ENCODE measurements at places on chromosomes 16 and 17.

GRCh38 chr16:70753228-70753627 lies 47.7 kb downstream of the VAC14 start:
- DNase-seq = no peak

GRCh38 chr17:78600181-78600721 lies 23.1 kb upstream of the DNAH17 start:
- no peak for DNase-seq

DNA sequence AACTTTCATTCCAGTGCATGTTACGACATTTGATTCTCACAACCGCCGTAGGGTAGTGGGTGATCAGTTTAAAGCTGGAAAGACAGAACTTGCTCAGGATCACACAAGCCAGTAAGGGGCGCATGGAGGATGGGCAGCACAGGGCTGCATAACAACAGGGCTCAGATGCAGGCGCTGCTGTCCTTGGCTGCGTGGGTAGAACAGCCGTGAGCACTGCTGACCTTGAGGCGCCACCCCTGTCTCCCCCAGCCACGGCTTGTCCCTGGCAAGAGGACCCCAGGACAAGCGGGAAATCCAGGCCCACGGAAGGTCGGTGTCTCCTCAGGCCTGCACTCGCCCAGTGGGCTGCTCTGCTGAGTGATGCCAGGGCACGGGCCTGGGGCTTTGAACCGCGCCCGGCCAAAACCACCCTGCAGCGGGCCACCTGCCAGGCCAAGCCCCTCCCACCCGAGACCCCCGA lies 84.7 kb downstream of the LMF1 start:
- no peak for DNase-seq

- DNase-seq = no peak
Measured at GRCh38 chr17:37142294-37142896, 193.6 kb downstream of the AATF start.

DNA sequence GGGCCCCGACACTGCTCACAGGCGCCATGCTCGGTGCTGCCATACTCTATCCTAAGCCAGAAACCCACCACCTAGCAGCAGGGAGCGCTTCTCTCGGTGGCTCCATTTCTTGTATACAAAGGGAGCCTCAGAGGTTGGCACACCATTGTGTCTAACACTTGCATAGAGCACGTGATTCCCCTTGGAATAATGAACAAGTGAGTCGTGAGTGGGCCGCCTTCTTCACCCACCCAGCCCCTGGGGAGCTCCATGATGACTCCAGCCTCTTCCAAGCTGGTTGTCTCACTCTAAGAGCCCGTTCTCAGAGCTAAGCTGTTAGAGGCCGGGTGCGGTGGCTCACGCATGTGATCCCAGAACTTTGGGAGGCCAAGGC lies 82.3 kb upstream of the ZNF469 start:
- DNase-seq = no peak

- DNase-seq = no peak
Measured at GRCh38 chr16:85019659-85020245, 7.8 kb upstream of the KIAA0513 start.

DNA sequence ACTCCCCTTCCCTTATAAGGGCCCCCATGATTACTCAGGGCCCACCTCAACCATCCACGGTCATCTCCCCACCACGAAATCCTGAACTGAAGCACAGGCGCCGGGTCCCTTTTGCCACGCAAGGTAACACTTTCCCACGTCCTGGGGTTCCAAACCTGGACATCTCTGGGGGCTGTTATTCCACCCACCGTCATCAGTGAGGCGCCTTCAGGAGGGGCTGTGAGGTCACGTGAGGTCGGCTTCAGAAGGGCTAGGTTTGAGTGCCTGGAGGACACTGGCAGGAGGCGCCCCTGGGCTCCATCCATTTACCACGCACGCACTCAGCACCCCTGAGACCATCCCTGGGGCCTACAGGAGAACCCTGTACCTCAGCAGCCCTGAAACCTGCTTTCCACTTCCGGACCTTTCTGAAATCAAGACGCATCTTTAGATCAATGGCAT lies 4.1 kb downstream of the CD2BP2 start:
- no peak for DNase-seq

GRCh38 chr16:72203401-72203800 lies 31.4 kb upstream of the PMFBP1 start:
- peak; percentile 71 for DNase-seq

DNA sequence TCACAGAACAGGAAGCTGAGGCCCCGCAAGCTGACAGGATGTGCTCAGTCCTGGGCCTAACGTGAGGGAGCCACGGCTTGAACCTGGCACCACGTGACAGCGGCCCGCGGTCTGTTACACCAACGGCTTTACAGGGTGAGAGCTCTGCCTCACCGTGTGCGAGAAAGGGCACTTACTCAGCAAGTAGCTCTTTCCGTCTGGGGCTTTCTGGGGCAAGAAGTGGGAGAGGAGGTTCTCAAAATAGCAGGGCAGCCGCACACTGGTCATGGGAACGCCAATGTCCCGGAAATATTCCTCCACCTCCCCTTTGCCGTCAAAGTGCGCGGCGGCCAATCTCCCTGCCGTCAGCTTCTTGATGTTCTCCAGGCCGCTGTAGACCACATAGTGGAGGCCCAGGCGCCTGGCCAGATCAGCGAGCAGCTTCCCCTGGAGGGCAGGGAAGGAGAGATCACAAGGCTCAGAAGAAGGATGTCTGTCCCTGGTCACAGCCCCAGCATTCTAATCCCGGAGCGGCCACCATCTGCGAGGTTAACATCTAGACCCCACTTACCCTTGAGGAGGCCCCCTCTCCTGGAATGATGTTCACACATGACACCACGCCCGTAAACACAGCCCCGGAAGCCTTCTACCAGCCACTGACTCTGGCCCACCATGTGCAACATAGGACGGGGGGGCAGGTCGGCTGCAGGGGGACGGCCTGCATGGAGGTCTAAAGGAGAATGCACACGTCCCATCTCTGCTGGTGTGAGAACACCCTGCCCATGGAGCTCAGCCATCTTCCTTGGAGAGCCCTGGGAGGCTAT lies 8.2 kb downstream of the NMRAL1 start:
- DNase-seq = no peak

GRCh38 chr16:22323959-22324786 lies 27.0 kb downstream of the POLR3E start:
- DNase-seq = no peak

DNA sequence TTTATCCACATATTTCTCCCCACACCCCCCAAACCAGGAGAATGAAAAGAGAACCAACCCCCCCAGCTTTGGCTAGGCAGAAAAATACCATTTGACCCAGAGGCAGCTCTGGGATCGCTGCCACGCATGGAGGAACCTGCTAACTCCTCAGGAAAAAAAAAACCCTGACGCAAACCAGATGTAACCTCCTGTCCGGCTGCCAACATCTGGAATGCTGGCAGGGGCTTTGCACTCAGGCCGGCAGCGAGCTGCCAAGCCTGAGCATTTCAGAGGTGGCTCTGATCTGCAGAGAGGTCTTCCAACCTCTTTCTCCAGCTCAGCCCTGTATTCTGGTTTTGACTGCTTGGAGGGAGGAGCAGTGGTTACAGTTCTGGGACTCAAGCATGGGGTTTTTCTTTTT lies 8.2 kb downstream of the IGFBP4 start:
- DNase-seq = no peak

DNA sequence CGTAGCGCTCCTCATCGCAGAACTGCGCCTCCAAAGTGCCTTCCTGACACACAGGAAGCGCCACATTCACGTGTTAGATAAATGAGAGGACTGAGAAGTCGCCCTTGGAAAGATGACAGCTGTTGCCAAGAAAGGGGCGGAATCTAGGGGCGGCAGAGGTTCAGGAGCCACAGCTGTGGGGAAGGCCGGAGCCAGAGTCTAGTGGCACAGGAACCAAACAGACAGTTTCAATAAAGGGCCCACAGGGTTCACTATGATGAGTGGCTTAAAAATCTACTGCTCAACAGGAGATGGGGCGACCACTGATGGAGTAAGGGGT lies 4.7 kb downstream of the FLCN start:
- no peak for DNase-seq

DNA sequence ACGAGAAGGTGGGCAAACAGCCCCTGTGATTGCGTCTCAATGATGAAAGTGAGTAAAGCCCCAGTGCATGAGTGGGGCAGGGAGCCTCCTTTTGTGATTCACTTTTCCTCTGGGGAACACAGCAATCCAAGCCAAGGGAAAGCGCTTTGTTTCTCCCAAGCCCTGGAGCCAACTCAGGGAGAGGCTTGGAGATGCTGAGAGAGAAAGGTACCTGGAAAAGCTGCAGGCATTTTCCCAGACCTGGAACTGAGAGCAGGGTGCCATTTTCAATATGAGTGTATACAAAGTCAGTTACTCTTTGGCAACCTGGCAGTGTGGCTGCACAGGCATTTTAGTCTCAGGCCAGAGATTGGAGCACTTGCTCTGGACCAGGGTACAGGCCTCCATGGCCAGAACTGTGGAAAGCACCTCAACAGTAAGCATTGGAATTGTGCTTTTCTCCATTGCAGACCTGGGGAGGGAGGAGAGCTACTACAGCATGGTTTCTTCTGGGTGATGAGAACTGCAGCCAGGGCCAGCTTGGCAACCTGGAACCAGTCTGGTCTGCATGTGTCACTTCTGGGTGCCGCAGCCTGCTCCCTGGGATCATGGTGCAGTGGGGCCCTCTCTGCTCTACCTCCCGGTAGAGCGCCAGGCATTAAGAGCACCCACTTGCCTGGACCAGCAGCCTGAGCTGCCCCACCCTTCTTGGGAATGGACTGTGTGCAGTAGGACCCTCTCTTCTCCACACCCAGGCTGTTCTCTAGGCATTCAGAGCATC lies 89.0 kb upstream of the CDH5 start:
- no peak for DNase-seq

DNA sequence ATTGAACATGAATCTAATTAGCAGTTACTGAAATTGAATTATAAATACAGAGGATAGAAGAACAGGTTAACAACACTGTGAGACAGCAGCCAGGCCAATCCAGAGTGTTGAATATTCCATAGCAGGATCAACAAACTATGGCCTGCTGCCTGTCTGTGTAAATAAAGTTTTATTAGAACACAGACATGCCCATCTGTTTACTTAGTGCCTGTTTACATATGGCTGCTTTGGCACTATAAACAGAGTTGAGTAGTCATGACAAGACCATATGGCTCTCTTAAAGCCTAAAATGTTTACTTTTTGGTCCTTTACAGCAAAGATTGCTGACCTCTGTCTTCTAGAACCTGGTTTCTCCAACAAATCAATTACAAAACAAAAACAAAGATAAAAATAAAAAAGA lies 115.4 kb upstream of the CDC42EP4 start:
- DNase-seq = peak; percentile 88

DNA sequence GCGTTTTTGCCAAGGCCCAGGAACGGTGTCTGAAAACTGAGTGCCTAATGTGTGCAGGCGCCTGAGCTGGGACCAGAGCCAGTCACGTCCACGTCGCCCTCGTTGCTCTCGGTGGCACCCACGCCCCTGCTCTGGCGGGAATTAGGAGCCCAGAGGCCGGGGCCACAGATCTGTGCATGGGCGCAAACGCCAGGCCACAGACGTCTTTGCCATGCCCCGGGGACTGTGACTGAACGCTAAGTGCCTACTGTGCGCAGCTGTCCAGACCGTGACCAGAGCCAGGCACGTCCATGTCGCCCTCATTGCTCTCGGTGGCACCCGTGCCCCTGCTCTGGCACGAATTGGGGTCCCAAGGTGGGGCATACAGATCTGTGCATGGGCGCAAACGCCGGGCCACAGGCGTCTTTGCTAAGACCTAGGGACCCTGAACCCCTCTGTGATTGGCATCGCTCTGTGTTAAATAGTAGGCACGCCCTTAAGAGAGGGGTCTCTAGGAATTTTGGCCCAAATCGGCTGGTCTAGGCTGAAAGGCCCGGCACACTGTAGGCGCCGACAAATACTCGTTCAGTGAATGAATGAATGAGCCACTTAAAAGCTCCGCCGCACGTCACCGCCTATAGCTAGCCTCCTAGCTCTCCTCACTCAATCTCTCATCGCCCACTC lies 827 bp upstream of the UBALD1 start:
- DNase-seq = peak; percentile 74

GRCh38 chr16:23147666-23148065 lies 1.6 kb downstream of the USP31 start:
- no peak for DNase-seq

DNA sequence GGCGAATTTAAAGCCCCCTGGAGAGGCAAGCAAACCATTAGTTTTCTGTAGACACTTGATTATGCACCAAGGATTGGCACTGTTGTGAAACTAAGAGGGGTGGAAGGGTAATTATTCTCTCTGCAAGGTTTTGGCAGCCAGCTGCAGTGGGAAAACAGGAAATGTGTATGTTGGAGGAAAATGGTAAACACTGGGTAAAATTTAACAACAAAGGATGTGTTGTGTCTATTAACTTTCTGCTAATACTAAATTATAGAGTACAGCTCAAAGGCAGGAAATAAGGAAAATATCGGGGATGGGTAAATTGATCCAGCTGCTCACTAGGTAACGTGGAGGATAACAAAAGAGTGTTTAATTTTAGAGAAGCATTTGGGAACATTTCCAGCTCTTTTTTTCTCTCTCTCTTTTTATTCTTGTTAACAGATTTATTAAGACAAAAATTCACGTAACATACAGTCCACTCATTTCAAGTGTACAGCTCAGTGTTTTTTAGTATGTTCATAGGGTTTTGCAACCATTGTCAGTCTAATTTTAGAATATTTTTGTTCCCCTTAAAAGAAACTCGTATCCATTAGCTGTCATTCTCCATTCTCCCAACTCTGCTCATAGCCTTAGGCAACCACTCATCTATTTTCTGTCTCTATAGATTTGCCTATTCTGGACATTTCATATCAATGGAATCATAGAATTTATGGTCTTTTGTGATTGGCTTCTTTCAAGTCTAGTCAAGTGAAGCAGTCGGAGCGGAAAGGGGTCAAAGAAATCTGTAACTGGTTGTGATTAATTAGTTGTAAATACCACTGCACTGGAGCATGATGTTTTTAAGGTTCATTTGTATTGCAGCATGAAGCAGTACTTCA lies 41.8 kb downstream of the TANGO6 start:
- peak; percentile 2 for DNase-seq

- DNase-seq = peak; percentile 22
Measured at GRCh38 chr17:77246110-77247047, 105.6 kb downstream of the SEC14L1 start.

DNA sequence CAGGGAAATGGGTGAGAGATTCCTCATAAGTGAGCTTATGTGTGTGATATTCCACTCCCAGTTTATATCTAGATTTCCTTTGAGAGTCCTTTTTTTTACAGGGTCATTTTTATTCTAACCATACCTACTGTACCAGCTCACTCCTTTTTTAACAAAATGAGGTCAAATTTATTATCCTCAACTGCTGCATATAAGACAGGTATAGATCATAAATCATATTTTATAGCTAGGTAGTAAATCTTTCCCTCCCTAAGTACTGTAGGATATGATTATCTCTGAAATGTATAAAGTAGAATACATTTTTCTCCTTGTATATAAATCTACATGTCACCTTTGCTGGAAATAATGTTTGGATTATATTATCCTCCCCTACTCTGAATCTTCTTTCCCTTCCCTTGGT lies 31.5 kb downstream of the AP2B1 start:
- DNase-seq = no peak
